Astrocyte of the spinal cord (primary cell): ENCODE measurements at places on chromosomes 13 and 19.

DNA sequence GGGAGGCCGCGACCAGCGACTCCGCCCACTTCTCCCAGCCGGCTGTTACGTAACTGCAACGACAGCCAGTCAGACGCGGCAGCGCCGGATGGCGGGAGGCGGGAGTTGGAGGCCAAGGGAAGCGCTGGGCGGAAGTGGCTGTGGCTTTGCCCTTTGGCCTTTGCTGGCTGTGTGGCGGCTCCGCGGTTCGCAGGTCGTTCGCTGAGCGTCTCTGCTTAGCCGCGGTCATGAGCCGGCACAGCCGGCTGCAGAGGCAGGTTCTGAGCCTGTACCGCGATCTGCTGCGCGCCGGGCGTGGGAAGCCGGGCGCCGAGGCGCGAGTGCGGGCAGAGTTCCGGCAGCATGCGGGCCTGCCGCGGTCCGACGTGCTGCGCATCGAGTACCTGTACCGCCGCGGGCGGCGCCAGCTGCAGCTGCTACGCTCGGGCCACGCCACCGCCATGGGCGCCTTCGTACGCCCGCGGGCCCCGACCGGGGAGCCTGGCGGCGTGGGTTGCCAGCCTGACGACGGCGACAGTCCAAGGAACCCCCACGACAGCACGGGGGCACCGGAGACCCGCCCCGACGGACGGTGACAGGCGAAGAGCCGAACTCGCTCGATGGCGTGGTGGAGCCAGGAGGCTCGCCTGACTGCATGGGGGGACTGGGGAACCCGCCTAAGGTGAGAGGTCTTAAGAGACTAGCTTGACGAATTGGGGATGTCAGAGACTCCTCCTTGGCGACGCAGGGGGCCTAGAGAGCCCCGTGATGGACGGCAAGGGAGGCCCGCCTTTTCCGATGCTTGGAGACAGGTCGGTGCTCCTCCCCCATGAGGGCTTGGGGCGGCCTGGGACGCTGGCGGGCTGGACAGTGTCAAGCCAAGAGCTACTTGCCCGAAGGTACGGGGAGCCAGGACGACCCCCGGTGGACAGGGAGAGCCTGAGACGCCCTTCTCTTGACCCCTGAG, at the start of gene SDHAF1:
TSS of gene SDHAF1 (plus strand) at position 141 of the 946 bp plus-strand sequence. CDS start at position 228, 87 bp downstream.
- peak; percentile 93 for DNase-seq

DNA sequence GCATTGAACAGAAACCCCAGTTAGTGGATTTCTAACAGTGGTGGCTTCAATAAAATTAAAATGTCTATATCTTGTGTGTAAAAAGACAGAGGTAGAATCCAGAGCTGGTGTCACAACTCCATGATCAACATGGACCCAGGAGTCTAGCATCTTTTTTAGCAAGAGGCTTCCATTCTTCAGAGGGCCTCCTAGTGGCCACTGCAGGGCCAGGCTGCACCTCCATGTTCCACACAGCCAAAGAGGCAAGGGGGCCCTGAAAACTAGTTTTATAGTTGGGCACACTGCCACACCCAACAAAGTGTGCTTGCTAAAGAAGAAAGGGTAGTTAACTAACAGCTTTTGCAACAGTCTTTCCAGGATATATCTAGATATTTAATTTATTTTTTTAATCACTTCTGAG, 12.9 kb downstream of the N4BP2L1 start:
- no peak for DNase-seq

DNA sequence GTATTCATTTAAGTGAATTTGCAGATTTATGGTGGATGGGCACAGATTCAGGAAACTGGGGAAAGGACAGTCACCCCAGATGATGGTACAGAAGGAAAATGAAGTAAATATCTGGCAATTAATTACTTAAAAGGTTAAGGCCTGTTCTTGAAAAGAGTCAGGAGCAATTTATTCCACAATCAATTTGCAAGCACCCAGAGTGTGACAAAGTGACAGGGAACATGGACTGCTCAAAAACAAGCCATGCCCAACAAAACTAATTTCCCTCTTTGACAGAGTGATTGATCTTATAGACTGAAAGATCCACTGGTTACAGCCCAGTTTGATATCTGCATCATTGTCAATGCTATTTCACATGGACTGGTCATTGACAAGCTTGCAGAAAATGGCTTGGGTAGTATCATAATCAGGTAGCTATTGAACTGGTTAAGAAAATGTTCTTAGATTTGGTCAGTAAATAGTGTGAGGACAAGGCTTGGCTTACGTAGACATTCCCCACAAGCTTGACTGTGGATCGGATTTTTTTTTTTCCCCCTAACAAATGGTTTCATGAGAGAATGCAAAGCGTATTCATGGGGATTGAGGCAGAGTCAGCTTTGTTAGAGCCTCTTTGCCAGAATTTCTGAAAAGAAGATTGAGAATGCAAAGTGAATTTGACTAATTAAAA, 584.6 kb downstream of the GPC6 start:
- DNase-seq, result no peak

DNA sequence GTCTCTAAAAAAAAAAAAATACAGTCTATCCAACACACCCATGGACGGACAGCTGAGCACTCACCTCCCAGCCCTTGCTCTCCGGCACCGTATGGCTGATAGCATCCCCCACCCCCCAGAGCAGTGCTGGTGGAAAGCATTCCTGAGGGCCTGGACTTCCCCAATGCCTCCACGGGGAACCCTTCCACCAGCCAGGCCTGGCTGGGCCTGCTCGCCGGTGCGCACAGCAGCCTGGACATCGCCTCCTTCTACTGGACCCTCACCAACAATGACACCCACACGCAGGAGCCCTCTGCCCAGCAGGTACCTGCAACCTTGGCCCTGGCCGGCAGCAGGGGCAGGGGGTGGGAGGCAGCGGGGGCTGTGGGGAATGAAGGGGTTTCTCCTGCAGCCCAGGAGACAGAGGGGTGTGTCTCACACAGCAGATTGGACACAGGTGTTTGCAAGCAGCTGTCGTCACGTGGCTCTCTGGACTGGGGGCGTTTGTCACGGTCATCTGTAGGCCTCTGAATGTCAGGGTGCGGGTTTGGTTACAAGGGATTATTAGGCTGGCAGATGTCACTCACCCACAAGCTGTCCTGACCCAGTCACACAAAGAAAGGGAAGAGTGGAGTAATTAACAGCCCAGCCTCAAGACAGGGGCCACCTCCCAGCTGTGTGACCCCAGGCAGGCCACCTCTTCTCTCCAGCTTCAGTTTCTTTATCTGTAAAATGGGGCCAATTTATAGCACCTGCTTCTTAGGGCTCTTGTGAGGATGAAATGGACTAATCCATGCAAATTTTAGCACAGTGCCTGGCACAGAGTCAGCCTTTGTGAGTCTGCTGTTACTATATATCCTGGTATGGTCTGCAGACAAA, 19.3 kb downstream of the PLD3 start:
- DNase-seq, result no peak

GRCh38 chr19:40281381-40282208, 3.5 kb downstream of the AKT2 start:
- no peak for DNase-seq

DNA sequence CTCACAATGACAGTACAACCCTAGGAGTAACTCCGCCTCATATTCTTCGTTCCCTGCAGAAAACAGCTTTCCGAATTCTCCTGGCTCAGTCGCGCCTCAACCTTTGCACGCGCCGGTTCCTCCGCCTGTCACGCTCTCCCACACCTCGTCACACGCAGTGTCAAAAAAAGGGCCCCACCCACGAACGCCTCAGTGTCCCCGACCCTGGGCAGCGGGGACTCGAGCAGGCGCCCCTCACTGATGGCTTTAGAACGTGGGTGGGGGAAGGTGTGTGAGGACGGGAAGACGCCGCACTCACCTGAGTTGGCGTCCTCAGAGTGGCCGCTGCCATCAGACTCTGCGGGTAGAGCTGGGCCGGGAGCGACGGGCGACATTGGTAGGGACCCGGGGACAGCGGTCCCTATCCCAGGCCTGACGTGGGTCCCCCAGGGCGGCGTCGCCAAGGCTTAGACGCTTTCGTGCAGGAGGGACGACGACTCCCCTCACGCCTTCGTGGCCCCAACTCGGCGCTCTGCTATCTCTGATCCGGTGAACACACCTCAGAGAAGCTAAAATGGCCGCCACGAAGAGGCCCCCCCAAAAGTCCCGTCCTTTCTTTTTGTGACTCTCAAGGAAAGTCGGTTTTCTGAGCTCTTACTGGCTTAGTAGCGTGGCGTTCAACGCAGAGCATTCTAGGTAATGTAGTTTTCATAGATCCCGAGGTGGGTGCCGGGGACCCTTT, at the start of gene ZNF154:
TSS of gene ZNF154 (minus strand) at position 564 of the 721 bp plus-strand sequence. CDS start at position 331, 233 bp downstream.
- peak; percentile 77 for DNase-seq

GRCh38 chr13:95756072-95756471, 79.1 kb downstream of the DNAJC3 start:
- no peak for DNase-seq

DNA sequence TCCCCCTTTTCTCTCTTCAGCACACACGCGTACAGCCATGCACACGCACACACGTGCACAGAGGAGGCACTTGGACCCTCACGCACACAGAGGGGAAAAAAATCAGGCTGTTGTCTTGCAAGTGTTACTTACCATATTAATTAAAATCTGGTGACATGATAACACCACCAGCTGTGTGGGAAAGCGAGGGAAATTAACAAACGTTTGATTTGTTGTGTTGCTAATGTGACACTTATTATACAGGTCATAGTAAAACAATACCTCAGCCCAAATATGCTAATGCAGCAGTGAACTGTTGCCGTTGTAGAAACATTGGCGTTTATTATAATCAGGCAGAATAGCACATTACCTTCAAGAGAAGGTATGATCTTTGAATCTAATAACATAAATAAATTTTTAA, 211.7 kb downstream of the TEX29 start:
- no peak for DNase-seq

DNA sequence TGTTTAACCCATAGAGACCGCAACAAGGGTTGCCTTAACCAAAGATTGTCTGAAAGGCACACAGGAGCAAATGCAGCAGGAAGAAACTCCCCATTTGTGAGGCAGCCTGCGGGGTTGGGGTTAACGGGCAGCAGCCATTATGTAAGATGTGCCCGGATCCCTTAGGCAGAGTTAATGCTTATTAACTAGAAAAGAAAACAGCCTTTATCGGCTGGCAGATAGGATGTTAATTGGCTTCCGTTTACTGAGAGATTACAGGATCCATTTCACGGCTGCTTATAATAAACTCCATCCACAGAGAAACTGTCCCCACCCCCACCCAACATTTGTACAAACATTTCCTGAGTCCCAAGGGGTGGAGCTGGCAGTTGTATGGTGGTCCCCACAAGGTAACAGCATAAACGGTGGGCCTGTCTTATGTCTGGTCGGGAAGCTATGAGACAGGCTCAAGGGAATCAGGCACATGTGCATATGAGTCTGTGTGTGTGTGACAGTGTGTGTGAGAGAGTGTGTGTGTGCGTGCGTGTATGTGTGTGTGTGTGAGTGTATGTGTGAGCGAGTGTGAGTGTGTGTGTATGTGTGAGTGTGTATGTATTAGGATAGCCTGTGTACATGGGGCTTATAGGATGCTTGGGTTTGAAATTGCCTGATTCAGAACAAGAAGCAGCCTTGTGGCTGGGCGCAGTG, 10.5 kb downstream of the SLC25A42 start:
- no peak for DNase-seq

DNA sequence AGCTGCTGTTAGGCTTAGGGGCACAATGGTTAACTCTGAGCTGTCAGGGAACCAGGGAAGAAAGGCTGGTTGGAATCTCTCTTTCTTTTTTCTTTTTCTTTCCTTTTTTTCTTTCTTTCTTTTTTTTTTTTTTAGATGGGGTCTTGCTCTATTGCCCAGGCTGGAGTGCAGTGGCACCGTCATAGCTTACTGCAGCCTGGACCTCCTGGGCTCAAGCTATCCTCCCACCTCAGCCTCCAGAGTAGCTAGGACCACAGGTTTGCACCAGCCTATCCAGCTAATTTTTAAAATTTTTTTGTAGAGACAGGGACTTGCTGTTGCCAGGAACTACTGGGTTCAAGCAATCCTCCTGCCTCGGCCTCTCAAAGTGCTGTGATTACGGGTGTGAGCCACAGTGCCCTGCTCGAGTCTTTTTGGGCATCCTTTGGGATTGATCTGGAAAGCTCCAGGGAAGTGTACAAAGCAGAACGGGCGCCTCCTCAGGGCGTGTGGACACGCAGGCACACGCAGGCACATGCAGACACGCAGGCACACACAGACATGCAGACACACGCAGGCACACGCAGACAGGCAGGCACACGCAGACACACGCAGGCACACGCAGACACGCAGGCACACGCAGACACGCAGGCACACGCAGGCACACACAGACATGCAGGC, 99.2 kb downstream of the GADD45B start:
- no peak for DNase-seq

DNA sequence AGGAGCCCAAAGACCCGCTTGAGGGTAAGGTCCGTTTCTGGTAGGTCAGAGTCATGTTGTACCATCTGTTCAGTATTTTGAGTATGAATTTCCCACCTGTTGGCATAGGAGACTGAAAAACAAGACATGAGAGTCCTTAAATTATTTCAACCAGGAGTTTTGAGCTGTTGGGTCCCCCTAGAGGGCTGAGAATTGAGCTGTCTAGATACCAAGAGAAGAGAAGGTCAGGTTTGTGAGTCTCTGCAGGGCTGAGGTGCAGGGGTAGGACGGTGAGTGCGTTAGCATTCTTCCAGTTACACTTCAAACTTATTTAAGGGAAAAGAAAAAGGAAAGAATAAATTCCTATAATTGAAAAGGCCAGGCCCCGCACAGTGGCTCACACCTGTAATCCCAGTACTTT, 5.0 kb downstream of the CBLC start:
- no peak for DNase-seq

DNA sequence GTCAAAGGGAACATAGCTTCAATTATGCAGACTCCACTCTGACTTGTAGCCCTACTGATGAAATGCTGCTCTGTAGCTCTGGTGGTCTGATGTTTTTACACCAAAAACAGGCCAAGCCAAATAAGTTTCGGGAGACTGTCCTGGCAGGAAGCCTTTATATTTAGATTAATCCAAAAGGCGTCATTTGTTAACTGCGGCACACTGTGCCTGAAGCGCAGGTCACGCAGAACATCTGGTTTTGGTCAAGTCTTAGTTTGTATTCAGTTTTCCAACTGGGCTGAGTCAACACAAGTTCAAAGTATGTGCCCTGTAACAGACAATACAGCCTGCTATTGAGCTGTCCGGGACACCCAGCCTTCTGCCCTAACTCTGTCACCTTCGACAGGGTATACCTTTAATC, 154.6 kb upstream of the IPO5 start:
- DNase-seq, result peak; percentile 67

- peak; percentile 19 for DNase-seq
Observed at GRCh38 chr19:49749055-49749716, 13.9 kb downstream of the TSKS start.

GRCh38 chr13:63184693-63185092, 1769.0 kb upstream of the PCDH20 start:
- DNase-seq, result peak; percentile 87

GRCh38 chr19:44717603-44718002, 18.7 kb downstream of the CEACAM16 start:
- no peak for DNase-seq

DNA sequence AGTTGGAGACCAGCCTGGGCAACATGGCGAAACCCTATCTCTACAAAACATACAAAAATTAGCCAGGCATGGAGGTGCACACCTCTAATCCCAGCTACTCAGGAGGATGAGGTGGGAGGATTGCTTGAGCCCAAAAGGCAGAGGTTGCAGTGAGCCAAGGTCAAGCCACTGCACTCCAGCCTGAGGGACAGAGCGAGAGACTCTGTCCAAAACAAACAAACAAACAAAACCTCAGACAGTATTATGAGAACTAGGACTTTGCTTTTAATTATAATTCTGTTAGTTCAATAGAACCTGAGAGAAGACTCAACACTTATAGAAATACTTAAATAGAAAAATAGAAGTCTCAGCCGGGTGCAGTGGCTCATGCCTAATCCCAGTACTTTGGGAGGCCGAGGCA, 31.1 kb upstream of the TPM4 start:
- DNase-seq, result no peak
